ENCODE measurements at places on chromosomes 11 and 22. TPM values are rescaled to one million over a fixed set of nuclear protein-coding genes. Genes with fewer than 3 reads are reported as not detected.

LRP4 gene
- total RNA-seq = 1.6 TPM

- DNase-seq = no peak
Observed at GRCh38 chr22:44935724-44936123, 74.1 kb downstream of the PHF21B start.

DNA sequence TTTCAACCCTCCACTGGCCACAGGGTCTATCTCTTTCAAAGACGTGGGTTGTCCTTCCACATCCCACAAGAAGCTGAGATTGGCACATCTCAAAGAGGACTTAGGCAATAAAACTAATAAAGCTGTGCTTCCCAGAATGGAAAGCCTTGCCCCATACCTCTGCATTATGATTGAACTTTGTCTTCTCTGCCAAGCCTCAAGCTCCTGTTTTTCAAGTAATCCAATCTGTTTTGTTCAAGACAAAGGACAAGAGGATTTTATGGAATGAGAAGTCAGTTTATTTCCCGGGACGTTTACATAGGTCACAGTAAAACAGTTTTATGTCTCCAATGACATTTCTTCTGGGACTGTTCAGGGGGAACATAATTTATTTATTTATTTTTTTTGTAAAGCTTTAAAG is 108.4 kb downstream of the GALNT18 start:
- no peak for DNase-seq

DNA sequence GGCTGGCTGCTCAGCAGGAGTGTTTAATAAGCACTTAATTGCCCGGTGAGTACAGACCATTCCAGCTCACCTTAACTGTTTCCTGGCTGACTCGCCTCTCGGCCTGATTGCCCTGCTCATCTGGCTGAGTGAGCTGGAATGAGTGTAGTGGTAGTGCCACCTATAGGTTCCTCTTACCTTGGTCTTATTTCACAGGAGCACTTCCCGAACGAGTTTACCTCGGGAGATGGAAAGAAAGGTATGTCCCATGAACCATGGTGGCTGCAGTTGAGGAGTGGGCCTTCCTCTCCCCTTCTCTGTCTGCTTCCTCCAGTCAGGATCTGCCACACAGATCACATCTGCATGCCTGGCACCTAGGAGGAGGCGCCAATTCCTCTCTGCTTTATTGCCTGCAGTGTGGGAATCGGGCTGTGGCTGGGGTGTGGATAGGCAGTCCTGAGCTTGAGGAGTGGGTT is 26.7 kb downstream of the UPB1 start:
- no peak for DNase-seq

DNA sequence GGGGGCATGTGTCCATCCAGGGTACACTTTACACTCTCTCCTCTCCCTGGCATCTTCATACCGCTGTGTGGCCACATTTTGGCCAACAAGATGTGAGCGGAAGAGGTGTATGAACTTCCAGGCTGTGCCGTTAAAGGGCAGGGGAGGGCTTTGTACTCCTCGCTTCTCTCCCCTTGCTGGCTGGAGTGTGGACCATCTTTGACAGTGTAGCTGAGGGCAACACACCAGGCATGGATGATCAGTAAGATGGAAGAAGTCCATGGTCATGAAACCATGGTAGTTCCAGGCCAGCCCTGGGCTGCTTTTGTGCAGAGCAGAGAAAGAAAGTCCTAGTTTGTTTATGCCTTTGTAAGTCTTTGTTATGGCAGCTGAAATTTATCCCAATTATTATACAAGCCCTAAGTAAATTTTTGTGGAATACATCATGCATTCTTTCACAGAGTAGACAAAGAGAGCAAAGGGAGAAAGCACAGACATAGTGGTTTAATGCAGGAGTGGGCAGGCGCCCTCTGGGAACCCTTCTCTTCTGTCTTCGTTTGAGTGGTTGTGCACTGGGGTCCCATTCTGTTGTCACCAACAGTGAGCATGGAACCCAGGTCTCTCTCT is 70.4 kb downstream of the FBXO7 start:
- no peak for DNase-seq

DNA sequence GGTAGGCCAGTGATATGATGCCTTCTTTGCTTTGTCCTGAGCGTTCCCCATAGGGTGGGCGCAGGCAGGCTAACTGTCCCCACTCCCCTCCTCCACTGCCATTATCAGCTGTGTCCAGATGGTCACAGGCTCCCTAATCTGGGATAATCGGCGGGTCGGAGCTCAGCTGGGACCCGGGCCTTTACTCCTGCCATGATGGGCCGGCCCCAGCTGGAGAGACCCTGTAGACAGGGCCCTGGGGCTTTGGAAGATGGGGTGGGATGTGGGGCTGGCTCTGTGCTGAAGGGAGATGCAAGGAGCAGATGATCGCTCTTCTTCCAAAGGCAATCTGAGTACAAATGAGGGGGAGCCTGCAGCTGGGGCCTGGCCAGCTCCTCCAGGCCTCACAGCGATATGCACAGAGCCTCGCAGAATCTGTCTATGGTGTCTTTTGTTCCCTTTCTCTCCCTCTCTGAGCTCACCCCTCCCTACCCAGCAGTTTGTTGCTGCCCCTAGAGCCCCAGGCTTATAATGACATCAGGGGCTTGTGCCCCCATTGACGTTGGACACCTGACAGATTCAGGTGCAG is 11.9 kb downstream of the KLHL35 start:
- no peak for DNase-seq

Data from omental fat pad (tissue), 4 donors.